GM23248 (cell line): ENCODE measurements at places on chromosomes 2 and 18. TPM values are rescaled to one million over a fixed set of nuclear protein-coding genes. Genes with fewer than 3 reads are reported as not detected.

GRCh38 chr2:158935617-158936016, 32.8 kb upstream of the TANC1 start:
- no peak for DNase-seq

- DNase-seq = no peak
These were observed 31.5 kb upstream of the LYPD6B start for GRCh38 chr2:149006883-149007543.

- peak; percentile 6 for DNase-seq
These were observed 41.2 kb downstream of the KYNU start for GRCh38 chr2:142918624-142919023.

GRCh38 chr18:35504996-35505395, 7.2 kb upstream of the INO80C start:
- DNase-seq = no peak

DNA sequence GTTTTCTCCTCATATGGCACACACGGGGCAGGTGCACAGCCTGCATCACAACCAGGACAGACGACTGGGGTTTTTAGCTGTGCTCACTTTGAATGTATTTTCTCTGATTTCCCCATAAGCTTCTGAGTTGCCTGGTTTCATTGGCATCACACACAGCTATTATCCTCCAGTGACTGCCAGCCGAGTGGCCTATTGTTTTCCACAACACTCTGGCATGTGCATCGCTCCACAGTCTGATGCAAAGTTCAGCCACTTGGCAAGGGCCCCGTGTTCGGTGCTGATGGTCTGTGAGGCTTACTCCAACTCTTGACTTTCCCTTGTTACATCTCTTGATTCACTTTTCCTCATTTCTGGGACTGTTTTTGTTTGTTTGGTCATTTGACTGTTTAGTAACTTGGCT, 593.1 kb downstream of the CBLN2 start:
- no peak for DNase-seq

DNA sequence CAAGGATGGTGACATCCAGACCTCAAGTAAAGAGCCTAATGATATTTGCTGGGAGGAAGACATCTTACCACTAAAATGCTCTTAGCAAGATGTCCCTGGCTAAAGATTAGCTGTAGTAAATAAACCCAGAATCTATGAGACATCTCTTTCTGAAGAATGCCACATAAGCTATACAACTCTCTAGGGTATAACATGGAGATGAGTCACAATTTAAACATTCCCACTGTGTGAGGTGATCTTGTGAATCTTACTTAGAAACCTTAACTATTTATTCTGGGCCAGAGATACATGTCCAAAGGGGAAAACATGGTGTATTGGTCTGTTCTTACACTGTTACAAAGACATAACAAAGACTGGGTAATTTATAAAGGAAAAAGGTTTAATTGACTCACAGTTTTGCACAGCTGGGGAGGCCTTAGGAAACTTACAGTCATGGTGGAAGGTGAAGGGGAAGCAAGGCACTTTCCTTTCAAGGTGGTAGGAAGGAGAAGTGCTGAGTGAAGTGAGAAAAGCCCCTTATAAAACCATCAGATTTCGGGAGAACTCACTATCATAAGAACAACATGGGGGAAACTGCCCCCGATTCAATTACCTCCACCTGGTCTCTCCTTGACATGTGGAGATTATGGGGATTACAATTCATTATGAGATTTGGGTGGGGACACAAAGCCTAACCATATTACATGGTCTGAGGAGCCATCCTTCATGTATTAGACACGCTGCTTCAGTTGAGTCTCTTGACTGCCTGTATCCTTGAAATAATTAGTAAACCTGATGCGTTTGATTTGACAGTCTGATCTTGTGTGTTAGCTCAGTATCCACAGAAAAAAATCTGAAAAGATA, 17.1 kb downstream of the KRCC1 start:
- DNase-seq = peak; percentile 91

DNA sequence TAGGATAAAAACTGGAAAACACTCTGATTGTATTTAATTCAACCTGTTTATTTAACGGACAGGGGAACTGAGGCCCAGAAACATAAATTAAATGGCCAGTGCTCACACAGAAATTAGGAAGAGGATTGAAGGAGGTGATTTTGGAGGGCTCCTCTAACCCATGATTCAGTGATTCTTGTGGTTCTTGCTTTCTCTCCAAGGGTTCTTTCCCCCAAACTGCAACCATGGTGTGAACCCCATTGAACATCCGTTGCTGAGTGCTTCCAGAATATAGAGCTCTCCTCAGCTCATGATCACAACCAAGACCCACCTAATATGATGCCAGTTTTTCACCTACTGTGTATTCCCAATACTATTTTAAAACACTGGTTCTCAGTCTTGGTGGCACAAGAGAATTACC, 41.4 kb downstream of the BMP10 start:
- DNase-seq = no peak

GRCh38 chr2:160010361-160011145, 51.9 kb downstream of the PLA2R1 start:
- DNase-seq = peak; percentile 35

GRCh38 chr2:134314681-134315368, 61.0 kb downstream of the MGAT5 start:
- no peak for DNase-seq

The PLCL1 gene
- total RNA-seq = 2.3 TPM in 2 replicates

The MLPH gene
- 4.7 and 8.1 TPM in 2 replicates for total RNA-seq

The GKN1 gene
- total RNA-seq = not detected in 2 replicates

The ACADL gene
- not detected in 2 replicates for total RNA-seq

The TBR1 gene
- 0.97 TPM in 1 of 2 replicates, not detected in the other for total RNA-seq

The PSTPIP2 gene
- total RNA-seq = 2.8 and 3.8 TPM in 2 replicates

The MARCO gene
- not detected in 2 replicates for total RNA-seq
